ENCODE measurements at places on chromosomes 11 and 22.

- peak; percentile 50 for DNase-seq
Observed at GRCh38 chr11:126281666-126282175, 1.2 kb upstream of the TIRAP start.

DNA sequence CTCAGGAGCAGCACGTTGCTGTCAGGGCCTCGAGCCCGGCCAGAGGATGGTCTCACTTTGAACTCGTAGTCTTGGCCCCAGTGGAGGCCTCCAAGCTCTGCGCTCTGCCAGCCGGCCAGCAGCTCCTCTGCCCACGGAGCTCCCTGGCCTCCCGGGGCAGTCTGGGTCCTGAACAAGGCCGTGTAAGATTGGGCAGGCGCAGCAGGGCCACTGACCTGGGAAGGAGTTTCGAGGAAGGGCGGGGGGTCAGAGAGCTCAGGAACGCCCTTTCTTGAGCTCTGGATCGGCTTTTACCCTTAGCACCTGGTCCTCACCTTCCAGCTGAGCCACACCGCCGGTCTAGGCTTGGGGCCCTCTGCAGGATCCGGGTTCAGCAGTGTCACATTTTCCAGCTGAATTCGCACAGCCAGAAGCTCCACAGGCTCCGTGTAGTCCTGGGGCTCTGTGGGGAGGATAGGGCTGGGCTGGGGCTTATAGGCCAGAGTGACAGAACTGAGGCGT, 2.1 kb downstream of the ROBO4 start:
- no peak for DNase-seq

DNA sequence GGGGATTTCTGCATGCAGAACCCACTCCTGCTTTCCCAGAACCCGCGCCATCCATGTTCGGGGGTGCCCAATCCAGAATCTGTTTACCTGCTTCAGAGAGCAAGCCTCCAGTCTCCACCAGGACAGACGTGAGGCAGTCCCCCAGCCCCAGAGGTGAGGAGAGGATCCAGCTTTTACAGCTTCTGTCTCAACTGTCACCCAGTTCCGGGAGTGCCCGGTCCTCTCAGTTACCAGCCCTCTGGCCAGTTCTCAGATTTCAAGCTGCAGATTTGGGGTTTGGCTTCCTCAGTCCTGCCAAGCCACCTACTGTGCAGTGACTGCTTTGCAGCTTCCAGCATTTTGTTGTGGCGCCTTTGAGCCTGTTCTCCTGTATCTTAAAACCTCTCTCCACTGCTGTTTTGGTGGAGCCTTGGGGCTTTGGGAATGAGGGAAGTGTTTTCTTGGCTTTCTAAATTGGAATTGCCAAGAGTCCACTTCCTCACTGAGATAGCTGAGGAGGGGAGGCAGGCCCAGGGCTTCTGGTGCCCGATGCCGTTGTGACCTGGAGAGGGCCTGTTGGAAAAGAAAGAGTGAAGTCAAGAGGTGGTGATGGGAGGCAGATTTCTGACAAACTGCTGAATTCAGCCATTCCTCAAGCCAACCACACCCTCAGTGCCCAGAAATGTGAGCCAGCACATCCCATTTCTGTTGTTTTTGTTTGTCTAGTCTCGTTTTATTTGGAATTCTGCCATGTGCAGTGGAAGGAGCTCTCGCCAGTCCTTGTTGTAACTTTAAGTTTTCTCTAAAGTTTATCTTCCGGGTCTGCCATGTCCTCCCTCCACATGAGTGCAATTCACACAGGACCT, 513.4 kb downstream of the TBC1D22A start:
- DNase-seq = peak; percentile 59

DNA sequence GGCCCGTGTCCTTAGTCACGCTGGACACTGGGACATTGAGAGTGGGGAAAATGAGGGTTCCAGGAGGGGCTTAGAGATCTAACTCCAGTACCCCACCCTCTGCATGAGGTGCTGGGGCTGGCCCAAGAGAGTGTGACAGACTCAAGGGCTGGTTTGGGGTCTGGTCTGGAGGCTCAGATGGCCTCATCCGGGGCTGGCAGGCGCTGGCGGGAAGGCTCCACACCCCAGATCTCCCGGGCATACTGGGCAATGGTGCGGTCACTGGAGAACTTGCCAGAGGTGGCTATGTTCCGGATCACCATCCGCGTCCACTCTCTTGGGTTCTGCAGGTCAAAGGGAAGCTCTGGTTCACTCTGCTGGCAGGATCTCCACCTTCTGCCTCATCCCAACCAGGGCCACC, 2.5 kb upstream of the RASGRP2 start:
- no peak for DNase-seq

- DNase-seq = peak; percentile 48
Observed at GRCh38 chr11:61022311-61023085, 51.0 kb downstream of the CD6 start.

DNA sequence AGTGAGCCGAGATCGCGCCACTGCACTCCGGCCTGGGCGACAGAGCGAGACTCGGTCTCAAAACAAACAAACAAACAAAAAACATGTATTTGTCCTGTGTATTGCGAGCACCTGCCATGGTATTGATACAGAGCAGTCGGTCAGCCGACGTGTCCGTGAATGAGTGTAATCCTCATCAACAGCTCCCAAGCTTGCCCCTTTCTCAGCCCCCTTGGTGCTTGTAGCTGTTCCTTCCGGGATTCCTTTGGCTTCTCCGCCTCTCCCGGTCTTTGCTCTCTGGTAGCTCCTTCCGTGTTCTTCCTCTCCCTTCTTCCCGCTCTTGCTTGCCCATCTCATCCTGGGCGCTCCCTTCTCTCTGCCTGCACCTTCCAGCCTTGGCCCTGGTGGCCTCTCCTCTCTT, 10.9 kb downstream of the ZNF74 start:
- peak; percentile 38 for DNase-seq

DNA sequence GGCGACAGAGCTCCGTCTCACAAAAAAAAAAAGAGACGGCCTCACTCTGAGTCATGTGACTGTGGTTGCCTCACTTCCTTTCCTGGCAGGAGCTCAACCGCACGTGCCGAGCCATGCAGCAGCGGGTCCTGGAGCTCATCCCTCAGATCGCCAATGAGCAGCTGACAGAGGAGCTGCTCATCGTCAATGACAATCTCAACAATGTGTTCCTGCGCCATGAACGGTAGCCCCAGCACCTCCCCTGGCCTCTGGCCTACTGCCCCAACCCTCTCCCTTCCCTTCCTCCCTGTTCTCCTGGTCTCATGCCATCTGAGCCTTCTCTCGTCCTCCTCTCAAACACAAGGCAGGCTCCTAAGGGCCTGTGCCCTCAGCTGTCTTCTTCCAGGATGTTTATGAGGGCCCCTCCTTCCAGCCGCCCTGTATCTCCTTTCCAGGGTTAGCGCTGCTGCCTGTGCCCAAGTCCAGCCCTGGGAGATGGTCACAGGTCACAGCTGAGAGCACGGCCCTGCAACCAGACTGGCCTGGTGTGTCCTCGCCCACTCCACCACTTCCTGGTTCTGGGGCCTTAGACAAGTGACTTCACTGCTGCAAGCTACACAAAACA, 30.7 kb downstream of the TOM1 start:
- no peak for DNase-seq

DNA sequence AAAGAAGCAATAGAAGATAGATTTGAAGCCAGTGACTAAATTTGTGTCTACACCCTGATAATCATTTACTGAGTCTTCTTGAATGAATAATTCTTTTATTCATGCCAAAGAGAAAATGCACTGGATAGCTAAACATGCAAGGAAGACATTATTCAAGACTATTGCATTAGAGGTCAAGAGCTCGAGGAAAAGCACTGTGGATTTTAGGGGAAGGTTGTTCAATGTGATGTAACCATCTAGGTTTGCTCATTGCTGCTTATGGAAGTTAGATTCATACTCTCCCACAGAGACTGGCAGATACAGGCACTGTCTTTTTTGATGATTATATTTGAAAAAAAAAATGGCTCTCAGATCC, 682.1 kb downstream of the KCNA4 start:
- DNase-seq = no peak

DNA sequence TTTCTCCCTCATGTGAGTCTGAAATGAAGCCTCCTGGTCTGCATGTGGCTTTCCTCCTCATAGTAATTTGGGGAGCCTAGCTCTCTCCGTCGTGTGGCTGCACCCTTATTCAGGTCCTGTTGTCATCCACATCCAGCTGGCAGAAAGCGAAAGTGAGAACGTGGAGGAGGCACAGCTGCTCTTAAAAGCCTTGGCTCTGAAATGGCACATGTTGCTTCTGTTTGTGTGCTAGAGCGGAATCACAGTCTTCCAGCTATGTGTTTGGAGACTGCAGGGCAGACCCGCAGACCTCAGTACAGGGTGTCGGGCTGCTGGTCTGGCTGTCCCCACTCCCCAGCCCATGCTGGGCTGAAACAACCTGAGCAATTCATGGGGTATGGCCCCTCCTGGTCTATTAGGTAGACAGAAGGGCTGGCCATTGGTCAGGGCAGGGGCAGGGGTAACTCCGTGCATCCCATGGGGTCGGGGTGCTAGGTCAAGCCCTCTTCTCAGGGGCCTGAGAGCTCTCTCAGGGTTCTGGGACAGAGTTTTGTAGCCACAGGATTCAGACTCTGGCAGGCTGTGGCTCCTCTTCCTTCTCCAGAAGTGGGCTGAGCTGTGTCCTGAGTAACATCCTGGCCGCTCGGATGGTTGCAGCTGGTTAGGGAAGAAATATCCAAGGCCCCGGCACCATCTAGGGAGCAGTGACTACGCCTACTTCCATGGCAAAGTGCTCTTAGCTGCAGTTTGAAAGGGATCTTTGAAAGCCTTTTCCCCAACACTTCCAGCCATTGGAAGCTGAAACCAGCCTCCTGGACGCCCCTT, 50.6 kb downstream of the C11orf96 start:
- DNase-seq = no peak

- peak; percentile 63 for DNase-seq
Observed at GRCh38 chr11:76798671-76799065, 15.5 kb downstream of the TSKU start.
